ENCODE measurements at places on chromosomes 3 and 15.

DNA sequence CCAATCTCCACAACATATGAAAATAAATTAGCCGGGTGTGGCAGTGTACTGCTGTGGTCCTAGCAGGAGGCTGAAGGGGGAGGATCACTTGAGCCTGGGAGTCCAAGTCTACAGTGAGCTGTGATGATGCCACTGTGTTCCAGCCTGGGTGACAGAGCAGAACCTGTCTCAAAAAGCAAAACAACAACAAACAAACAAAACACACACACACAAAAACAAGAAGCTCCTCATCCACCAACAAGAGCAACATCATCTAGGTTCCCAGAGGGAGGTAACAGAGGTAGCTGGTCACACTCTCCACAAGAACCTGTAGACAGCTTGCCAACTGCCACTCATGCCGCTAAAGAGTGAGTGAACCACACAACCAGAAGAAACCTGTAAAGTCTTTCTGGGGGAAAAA is 34.8 kb downstream of the PTPN9 start:
- no peak for DNase-seq

GRCh38 chr3:193391902-193392301 is 13.3 kb upstream of the ATP13A5 start:
- DNase-seq: no peak

- no peak for DNase-seq
Observed at GRCh38 chr3:117272274-117272673, 562.7 kb downstream of the TUSC7 start.

GRCh38 chr3:125383744-125384143 is 8.6 kb upstream of the ZNF148 start:
- no peak for DNase-seq
